ENCODE measurements at places on chromosomes 1 and 21. TPM values are rescaled to one million over a fixed set of nuclear protein-coding genes. Genes with fewer than 3 reads are reported as not detected.

DNA sequence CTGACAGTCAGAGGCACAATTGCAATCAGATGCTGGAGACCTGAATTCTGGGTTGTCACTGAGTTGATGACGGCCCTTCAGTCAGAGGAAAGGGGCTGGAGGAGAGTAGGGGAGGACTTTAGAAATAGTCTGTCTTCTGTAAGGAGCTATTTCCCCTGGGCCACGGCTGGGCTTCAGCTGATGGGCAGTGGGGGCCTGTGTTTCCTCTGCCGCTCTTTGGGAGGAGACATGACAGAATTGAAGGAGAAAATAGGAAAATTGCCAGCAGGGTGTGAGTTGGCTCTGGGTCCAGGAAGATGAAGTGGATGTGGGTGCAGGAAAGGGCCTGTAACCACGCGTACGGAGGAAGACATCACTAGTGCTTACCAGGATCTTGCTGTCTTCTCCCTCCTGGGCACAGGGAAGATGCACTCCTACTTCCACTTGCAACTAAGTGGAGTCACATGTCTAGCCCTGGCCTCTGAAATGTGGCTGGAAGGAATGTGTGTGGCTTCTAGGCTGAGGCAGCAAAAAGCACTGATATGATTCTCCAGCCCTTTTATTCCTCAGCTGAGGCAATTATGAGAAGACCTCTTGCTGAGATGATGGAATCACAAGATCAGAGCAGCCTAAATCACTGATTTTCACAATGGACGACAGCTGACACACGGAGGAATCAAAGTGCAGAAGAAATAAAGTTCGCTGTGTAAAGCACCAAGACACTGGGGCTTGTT is 250.0 kb downstream of the GRIK3 start:
- DNase-seq = no peak
- H3K36me3 ChIP-seq = no peaks in the 10 kb centered on the region
- H3K4me1 ChIP-seq = peaks cover 7% of the 10 kb centered on the region
- peaks cover 4% of the 10 kb centered on the region for H3K27me3 ChIP-seq
- no peak overlapping the region for H3K4me3 ChIP-seq

GUCA2B gene
- not detected for total RNA-seq

GRCh38 chr1:169509354-169509753 is 23.6 kb upstream of the SLC19A2 start:
- H3K4me3 ChIP-seq = no peak overlapping the region
- H3K27me3 ChIP-seq = no peaks in the 10 kb centered on the region
- DNase-seq = no peak
- no peak overlapping the region for H3K27ac ChIP-seq
- no peaks in the 10 kb centered on the region for H3K36me3 ChIP-seq

DNA sequence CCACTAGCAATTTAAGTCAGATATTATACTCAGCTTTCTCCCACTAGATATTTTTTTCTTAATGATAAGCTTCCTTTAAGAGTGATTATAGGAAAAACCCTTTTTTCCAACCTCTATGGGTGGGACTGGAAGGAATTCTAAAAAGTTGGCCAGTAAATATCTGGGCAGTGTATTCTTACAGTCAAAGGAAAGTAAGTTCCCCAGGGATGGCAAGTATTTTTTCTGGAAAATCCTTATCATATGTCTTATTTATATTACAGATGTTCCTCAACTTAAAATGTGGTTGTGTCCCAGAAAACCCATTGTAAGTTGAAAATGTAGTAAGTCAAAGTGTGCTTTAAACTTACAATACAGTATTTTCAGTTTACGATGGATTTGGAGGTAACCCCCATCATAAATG is 29.2 kb downstream of the CMPK1 start:
- H3K4me1 ChIP-seq = no peaks in the 10 kb centered on the region
- DNase-seq = no peak
- no peaks in the 10 kb centered on the region for H3K27me3 ChIP-seq
- no peak overlapping the region for H3K27ac ChIP-seq
